WTC11 (cell line): ENCODE measurements at places on chromosomes 2 and 18. TPM values are rescaled to one million over a fixed set of nuclear protein-coding genes. Genes with fewer than 3 reads are reported as not detected.

Gene LOXL3
- total RNA-seq, result 21.1 to 27.2 TPM (median 23.9 TPM) in 3 replicates

Gene C2orf80
- total RNA-seq, result 0.39 to 0.96 TPM (median 0.87 TPM) in 3 replicates

Gene PDE11A
- total RNA-seq, result 0.13 to 0.53 TPM (median 0.53 TPM) in 3 replicates

Gene PTH2R
- 0.34 to 0.48 TPM (median 0.37 TPM) in 3 replicates for total RNA-seq

Gene CYS1
- 0.85 to 1.2 TPM (median 1.1 TPM) in 3 replicates for total RNA-seq

Gene SLC66A3
- total RNA-seq, result 11.7 to 14.8 TPM (median 12.5 TPM) in 3 replicates

Gene MEP1B
- total RNA-seq, result 0.07 TPM in 1 of 3 replicates, not detected in the others

Gene EMX1
- 3.6 to 4.4 TPM (median 3.8 TPM) in 3 replicates for total RNA-seq

Gene ALLC
- not detected in 3 replicates for total RNA-seq

Gene RESP18
- not detected in 3 replicates for total RNA-seq

Gene SCYGR6
- not detected in 3 replicates for total RNA-seq

Gene RBM43
- 2.8 to 3.3 TPM (median 2.9 TPM) in 3 replicates for total RNA-seq

Gene ABI2
- 121 to 134 TPM (median 132 TPM) in 3 replicates for total RNA-seq

Gene CYRIA
- 6.2 to 8.3 TPM (median 7.1 TPM) in 3 replicates for total RNA-seq

Gene RAD51AP2
- total RNA-seq, result 0.26 to 0.37 TPM (median 0.30 TPM) in 3 replicates

Gene SERPINB2
- not detected in 3 replicates for total RNA-seq

Gene DOK1
- 15.3 to 16.9 TPM (median 15.9 TPM) in 3 replicates for total RNA-seq

Gene AQP4
- total RNA-seq, result 2.8 to 4.5 TPM (median 3.7 TPM) in 3 replicates

Gene ACVR1C
- total RNA-seq, result 1.1 to 1.6 TPM (median 1.2 TPM) in 3 replicates

Gene COMMD1
- total RNA-seq, result 21.4 to 24.7 TPM (median 21.8 TPM) in 3 replicates

Gene KLHL30
- total RNA-seq, result 0.07 TPM in 1 of 3 replicates, not detected in the others

Gene MSTN
- not detected in 3 replicates for total RNA-seq

Gene CRACDL
- total RNA-seq, result 0.50 to 0.89 TPM (median 0.72 TPM) in 3 replicates

Gene GCKR
- total RNA-seq, result 0.64 to 1.1 TPM (median 0.72 TPM) in 3 replicates

Gene CYTIP
- total RNA-seq, result 0.66 to 1.2 TPM (median 0.89 TPM) in 3 replicates

Gene KIF5C
- total RNA-seq, result 58.0 to 73.5 TPM (median 60.6 TPM) in 3 replicates

Gene ASB18
- not detected in 3 replicates for total RNA-seq

Gene RIOK3
- total RNA-seq, result 19.4 to 23.6 TPM (median 23.1 TPM) in 3 replicates

Gene COLEC12
- 0.39 to 0.55 TPM (median 0.48 TPM) in 3 replicates for total RNA-seq

Gene KIAA2012
- total RNA-seq, result not detected in 3 replicates

Gene CDH20
- total RNA-seq, result 0.16 to 0.39 TPM (median 0.16 TPM) in 3 replicates

Gene SKOR2
- total RNA-seq, result 0.34 to 1.3 TPM (median 0.37 TPM) in 3 replicates

Gene NT5C1B
- not detected in 3 replicates for total RNA-seq

Gene ZNF804A
- total RNA-seq, result not detected in 3 replicates

Gene UBE2F
- total RNA-seq, result 48.8 to 50.6 TPM (median 49.5 TPM) in 3 replicates

Gene FOXI3
- 13.4 to 14.0 TPM (median 13.5 TPM) in 3 replicates for total RNA-seq

Gene RTP5
- total RNA-seq, result not detected in 3 replicates

Gene SNTG2
- total RNA-seq, result 20.5 to 30.1 TPM (median 27.8 TPM) in 3 replicates

Gene AQP12B
- not detected in 3 replicates for total RNA-seq

Gene FECH
- 16.6 to 21.8 TPM (median 19.6 TPM) in 3 replicates for total RNA-seq

Gene NDUFV2
- 165 to 192 TPM (median 167 TPM) in 3 replicates for total RNA-seq

Gene DCC
- 0.18 to 0.72 TPM (median 0.66 TPM) in 3 replicates for total RNA-seq

Gene NCKAP5
- total RNA-seq, result 0.50 to 0.82 TPM (median 0.55 TPM) in 3 replicates

Gene LCT
- total RNA-seq, result 0.02 TPM in 1 of 3 replicates, not detected in the others

Gene MATN3
- total RNA-seq, result 6.3 to 9.1 TPM (median 8.6 TPM) in 3 replicates

Gene EPB41L3
- total RNA-seq, result 20.1 to 20.6 TPM (median 20.1 TPM) in 3 replicates

Gene ANKRD53
- total RNA-seq, result 0.39 to 0.81 TPM (median 0.80 TPM) in 3 replicates

Gene IL1F10
- not detected in 3 replicates for total RNA-seq
